CD4-positive, alpha-beta T cell treated with Interleukin-17A for 4 hours (primary cell): ENCODE measurements at places on chromosomes 2 and 18.
A peak's percentile ranks its signal among the peaks of the same experiment; 100 is the strongest.

- peak; percentile 22 for DNase-seq
These were observed 1.2 kb downstream of the CABLES1 start for GRCh38 chr18:23136326-23137096.

GRCh38 chr2:3076848-3077642, 300.6 kb downstream of the EIPR1 start:
- DNase-seq = no peak

GRCh38 chr2:20035955-20036666, 15.3 kb downstream of the LAPTM4A start:
- DNase-seq = no peak

GRCh38 chr2:192004188-192004963, 157.5 kb upstream of the CAVIN2 start:
- DNase-seq = no peak

GRCh38 chr18:34676816-34677574, 33.1 kb upstream of the DTNA start:
- no peak for DNase-seq

DNA sequence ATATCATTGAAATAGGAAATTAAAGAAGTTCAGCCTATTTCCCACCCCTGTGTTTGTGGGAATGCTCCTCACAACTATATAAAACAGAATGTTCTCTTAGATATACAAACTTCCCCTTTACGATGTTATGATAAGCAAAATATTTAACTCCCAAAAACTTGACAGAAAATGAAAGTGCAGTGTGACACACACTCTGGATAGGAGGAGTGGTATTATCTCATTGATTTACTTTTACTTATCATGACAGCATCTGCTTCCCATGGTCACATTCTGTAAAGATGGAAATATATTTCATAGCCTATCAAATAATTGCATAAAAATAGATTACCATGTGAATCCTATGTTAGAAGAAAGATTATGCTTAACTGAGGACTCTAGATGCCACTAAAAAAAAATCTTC, 96.6 kb upstream of the STK17B start:
- DNase-seq = no peak
